Ureter (tissue), 1 donor: ENCODE measurements at places on chromosomes 1 and 21. TPM values are rescaled to one million over a fixed set of nuclear protein-coding genes. Genes with fewer than 3 reads are reported as not detected.

The NUAK2 gene
- 0.96 TPM for total RNA-seq

The CBR3 gene
- total RNA-seq, result 1.8 TPM

The LAMC2 gene
- 14.5 TPM for total RNA-seq

The SAMD13 gene
- 4.7 TPM for total RNA-seq

- DNase-seq, result no peak
These were observed 322.5 kb upstream of the FAM78B start for GRCh38 chr1:166489356-166489669.
